ENCODE measurements at places on chromosomes 5 and 9.

DNA sequence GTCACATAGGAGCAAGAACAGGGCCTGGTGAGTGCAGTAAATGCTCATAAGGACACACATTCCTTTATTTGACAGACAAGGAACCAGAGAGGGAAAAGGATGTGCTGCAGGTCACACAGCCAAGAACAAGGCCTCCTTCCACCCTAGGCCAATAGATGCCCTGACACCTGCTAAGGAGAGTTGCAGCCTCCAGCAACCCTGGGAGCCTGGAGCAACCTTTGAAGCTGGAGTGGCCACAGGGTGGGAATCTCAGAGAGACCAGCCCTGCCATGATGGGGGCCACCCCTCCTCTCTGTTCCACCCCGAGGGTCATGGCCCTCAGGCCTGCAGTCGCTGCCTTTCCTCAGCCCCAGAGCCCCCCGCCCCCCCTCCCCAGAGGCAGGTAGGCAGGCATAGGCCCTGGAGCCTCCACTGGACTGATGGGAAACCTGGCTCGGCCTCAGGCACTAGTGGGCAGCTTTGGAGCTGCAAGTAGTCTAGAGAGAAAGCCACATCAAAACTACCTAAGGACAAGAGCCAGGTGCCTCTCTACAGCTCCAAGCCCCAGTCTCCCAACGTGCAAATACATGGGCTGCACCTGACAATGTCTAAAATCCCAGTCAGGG lies 116.1 kb upstream of the SPOCK1 start:
- no peak for DNase-seq

DNA sequence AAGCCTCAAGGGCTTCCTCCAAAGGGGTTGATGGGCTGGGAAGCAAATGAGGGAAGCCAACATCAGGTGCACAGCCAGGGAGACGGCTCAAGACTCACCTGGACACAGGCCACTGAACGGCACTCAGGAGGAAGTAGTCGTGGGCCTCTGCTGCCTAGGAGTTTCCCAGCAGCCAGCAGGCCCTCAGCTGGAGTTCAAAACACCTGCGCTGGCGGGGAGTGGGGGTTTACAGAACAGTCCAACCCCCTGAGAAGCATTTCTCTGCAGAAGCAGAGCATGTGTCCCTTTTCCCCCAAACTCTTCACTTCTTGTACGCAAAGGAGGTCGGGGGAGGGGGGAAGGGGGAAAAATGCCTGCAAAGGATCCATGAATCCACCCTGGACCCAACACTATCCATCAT lies 2.3 kb downstream of the WHRN start:
- no peak for DNase-seq

- DNase-seq = no peak
These were observed 123.2 kb downstream of the RMI1 start for GRCh38 chr9:84103651-84104377.

DNA sequence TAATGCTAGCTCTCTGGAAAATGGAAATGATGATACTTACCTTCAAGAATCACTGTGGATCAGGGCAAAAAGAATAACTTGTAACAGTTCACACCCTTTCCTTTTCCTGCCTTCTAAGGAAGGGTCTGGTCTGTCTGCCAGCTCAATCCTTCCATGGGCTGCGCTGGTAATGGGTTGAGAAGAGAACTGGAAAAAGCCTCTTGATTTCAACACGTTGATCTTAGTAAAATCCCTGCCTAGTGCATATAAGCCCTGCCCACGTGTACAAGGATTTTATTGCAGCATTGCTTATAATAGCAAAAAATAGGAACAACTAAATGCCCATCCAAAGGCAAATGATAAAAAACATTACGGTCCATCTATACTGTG lies 20.5 kb downstream of the C1QTNF2 start:
- no peak for DNase-seq

GRCh38 chr9:131046581-131047202 lies 37.7 kb downstream of the LAMC3 start:
- no peak for DNase-seq

DNA sequence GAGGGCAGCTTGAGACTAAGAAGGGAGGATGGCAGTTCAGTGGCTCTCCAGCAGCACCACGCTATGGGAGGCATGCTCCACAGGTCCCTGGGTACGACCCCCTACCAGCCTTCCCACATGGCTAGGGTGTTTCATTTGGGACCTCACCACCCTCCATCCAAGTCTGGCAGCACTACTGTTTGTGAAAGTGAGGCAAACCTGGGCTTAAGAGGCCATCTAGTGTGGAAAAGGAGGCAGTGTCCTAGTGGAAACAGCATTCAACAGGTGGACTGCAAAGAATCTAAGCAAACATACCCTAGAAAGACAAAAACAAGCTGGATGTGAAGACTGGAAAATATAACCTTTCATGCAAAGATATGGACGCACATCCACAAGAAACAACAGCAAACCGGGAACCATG lies 4.8 kb upstream of the C5orf47 start:
- no peak for DNase-seq

DNA sequence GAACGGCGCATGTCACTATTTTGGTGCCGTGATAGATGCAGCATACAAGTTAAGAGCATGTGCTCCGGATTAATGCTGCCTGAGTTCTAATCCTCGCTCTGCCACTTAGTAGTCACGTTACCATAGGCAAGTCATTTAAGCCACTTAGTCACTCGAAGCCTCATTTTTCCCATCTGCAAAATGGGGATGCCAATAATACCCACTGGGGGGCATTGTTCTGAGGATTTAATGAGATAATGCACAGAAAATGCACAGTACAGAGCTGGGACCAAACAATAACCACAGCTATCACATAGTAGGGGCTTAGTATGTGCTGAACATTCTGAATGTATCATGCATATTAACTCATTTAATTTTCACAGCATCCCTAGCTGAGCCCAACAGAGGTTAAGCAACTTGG lies 9.1 kb downstream of the NIPAL4 start:
- no peak for DNase-seq

DNA sequence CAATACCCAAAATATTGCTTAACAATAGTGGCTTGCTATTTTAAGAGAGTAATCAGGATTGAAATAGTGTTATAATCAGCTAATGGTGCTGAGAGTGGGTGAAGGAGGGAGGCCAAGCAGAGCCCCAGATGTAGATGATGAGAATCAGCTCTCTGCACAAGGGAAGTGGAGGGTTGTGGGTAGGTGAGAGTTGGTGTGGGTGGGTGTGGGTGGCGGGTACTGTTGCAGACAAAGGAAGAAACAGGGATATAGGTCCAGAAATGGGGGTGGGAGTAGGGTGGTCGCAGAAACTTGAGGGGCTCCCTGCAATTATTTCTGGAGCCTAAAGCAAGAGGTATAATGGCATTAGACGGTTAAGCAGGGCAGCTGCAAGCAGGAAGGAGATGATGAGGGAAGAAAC lies 7.4 kb upstream of the ADCY2 start:
- no peak for DNase-seq

Data from GM04504 (cell line).